ENCODE measurements at places on chromosomes 4 and X.
A peak's percentile ranks its signal among the peaks of the same experiment; 100 is the strongest.

DNA sequence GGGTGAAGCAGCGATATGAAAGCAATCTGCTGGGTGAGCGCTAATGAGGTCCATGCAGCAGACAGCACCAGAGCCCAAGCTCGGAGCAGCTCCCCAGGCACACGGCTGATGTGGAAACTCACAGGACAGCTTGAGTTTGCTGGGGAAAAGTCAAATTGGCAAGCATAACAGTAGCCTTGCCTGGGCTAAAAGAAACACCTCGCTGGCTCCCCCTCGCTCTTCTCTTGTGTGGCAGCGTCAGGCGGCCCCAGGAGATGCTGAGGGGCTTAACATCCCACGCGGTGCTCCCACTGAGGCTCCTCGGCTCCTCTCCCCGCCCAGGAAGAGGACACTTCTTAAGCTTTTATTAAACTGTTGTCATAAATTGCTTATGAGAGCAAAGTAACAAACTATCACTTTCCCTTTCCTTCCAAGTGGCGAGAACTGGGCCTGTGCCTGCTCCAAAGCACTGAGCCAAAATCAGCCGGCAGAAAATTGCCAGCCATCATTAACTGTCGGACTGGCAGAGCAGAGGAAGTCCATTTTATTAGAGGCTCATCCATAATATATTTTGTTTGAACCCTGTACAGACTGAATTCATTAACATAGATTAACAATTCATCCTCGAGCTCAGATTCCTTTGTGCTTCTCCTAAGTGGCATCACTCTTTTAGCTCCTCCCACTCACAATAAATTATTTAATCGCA lies 111.4 kb downstream of the TSPAN5 start:
- H3K4me1 ChIP-seq = no peaks in the 10 kb centered on the region
- H3K36me3 ChIP-seq = no peaks in the 10 kb centered on the region
- no peak for DNase-seq
- peak overlapping the region; percentile 47 for H3K27ac ChIP-seq

DNA sequence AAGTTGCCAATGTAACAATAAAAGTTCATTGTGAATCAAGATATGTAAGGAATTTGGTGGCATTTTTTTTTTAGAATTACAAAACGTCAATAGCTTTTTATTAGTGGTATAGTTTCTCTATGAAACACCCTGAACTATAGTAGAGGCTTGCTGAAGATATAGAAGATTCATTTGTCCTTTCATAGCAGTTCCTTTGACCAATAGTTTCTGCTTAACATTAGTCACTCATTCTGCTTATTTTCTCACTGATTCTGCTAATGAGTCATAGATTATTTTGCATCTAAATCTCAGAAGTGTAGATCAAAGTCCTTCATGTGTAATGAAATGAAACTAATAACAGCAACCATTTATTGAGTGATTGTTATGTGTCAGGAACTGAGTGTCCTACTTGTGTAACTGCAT lies 205.0 kb upstream of the TET2 start:
- H3K27me3 ChIP-seq = peaks cover 20% of the 10 kb centered on the region
- H3K4me3 ChIP-seq = no peak overlapping the region
- H3K27ac ChIP-seq = no peak overlapping the region
- DNase-seq = no peak

DNA sequence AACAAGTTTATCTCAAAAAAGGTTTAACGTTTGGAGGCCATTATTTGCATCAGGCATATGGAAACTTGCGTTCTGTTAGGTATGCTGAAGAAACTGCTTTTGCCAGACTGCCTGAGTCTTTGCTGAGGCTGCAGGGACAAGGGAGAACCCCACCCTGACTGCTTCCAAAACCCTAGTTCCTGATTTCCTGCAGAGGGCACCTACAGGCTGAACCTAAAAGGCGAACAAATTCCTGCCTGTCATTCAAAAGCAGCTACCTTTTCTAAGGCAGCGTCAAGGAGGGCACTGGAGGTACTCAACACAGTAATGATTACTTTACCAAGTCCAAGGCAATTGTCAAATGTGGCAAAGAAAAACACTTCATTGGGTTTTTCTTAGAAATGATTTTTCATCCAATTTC lies 578 bp upstream of the CORIN start:
- no peaks in the 10 kb centered on the region for H3K27me3 ChIP-seq
- no peaks in the 10 kb centered on the region for H3K4me1 ChIP-seq
- H3K36me3 ChIP-seq = peaks cover 23% of the 10 kb centered on the region
- no peak overlapping the region for H3K27ac ChIP-seq
- no peak overlapping the region for H3K4me3 ChIP-seq

DNA sequence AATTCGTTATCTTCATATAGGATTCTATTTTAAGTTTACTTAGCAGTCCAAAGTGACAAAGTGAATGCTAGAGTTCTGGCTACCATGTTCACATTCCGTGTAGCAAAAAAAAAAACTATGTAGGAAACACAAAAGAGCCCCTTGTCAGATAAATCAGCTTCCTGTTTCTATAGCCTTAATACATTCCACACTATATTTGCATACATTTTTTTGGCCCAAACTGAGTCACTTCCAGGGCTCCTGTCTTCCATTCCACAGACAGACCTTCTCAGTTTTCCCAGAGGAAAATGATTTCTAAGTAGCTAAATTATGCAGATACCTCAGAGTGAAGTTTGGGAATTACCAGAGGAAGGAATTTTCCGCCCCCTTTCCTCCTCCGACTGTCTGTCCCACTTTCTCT lies 841.9 kb upstream of the HS3ST1 start:
- H3K27ac ChIP-seq = no peak overlapping the region
- no peak for DNase-seq
- H3K36me3 ChIP-seq = no peaks in the 10 kb centered on the region
- H3K4me3 ChIP-seq = no peak overlapping the region
- H3K4me1 ChIP-seq = no peaks in the 10 kb centered on the region
- H3K27me3 ChIP-seq = no peaks in the 10 kb centered on the region

DNA sequence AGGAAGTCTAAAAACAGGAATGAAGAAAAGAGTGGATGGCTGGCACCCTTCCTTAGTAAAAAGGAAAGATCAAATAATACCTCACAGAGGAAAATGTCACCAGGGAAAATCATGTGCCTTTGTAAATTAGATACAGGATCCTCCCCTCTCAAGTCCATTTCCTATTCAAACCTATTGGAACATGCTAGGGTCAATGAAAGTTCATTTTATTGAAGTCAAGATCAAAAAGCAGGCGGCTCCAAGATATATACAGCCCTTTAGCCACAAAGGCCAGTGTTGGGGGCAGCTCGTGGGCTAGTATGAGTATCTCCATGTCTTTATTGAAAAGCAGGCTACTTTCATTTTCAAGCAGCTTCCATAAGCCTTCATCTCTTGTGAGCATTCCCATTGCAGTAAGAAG lies 141.1 kb downstream of the QDPR start:
- H3K36me3 ChIP-seq = no peaks in the 10 kb centered on the region
- no peak overlapping the region for H3K4me3 ChIP-seq
- no peak overlapping the region for H3K27ac ChIP-seq
- H3K27me3 ChIP-seq = no peaks in the 10 kb centered on the region
- no peak for DNase-seq

GRCh38 chr4:147610686-147611085 lies 6.5 kb upstream of the TMEM184C start:
- no peaks in the 10 kb centered on the region for H3K4me1 ChIP-seq
- H3K4me3 ChIP-seq = no peak overlapping the region
- no peaks in the 10 kb centered on the region for H3K36me3 ChIP-seq
- H3K27ac ChIP-seq = no peak overlapping the region
- no peak for DNase-seq

- H3K27me3 ChIP-seq = no peaks in the 10 kb centered on the region
- no peaks in the 10 kb centered on the region for H3K4me1 ChIP-seq
- no peaks in the 10 kb centered on the region for H3K36me3 ChIP-seq
- H3K4me3 ChIP-seq = no peak overlapping the region
Observed at GRCh38 chrX:64195862-64196261, 9.6 kb downstream of the AMER1 start.

- no peaks in the 10 kb centered on the region for H3K36me3 ChIP-seq
- H3K4me1 ChIP-seq = peaks cover 10% of the 10 kb centered on the region
- H3K4me3 ChIP-seq = no peak overlapping the region
Observed at GRCh38 chr4:98618680-98619079, 39.7 kb downstream of the TSPAN5 start.

DNA sequence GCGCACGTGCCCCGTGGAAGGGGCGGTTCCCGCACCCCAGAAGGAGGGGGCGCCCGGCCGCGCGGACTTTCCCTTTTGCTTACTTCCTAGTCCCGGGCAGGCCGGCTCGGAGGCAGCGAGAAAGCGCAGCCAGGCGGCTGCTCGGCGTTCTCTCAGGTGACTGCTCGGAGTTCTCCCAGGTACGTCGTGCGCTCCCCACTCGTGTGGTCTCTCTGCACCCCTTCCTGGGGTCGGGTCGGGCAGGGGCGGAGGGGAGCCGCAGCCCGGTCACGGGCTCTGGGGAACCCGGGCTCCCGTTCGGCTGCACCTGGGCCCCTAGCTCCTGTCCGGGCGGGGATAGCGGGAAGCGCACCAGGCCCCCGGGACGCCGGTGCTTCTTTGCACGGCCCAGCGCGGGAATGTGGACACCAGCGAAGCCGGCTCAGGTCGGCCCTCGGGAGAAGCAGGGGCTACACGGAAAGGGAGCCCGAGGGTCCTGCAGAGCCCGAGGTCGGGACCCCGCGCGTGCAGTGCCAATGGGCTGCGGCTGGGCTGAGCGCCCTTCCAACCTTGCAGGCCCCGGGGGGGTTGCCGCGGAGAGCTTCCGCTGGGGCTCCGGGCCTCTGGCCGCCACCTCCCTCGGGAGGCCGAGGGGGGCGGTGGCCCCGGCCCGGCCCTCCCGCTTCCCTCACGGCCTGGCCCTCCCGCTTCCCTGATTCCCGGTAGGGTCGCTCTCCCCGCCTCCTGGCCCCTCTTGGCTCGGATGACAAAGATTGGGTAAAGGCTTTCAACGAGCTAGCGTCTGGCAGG lies at the start of gene TLR2:
TSS of gene TLR2 (plus strand) at position 99 of the 789 bp plus-strand sequence. CDS start 18,628 bp downstream, outside the sequence.
- H3K4me3 ChIP-seq = peak within 1 kb of the TSS; percentile 77
- H3K36me3 ChIP-seq = no peaks in the 10 kb centered on the region
- H3K27ac ChIP-seq = no peak within 1 kb of the TSS
- H3K27me3 ChIP-seq = peaks cover 48% of the 10 kb centered on the region

DNA sequence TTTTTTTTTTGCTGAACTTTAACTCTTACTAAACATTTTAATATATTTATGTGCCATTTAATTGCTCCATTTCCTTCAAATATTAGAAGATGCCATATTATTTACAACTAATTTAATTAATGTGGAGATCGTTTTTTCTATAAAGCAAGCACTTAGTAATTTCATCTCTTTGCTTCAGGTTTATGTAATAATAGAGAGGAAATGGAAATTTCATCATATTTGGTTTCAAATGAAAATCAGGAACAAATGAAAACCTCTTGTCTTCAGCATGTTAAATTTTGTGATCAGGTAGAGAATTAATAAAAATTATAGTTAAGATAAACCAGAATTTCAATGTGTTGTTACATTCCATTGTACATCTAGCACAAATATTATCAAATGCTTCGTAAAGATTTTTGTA lies 120.1 kb downstream of the SYNPO2 start:
- no peak overlapping the region for H3K27ac ChIP-seq
- no peaks in the 10 kb centered on the region for H3K4me1 ChIP-seq
- H3K27me3 ChIP-seq = no peaks in the 10 kb centered on the region
- H3K4me3 ChIP-seq = no peak overlapping the region

GRCh38 chrX:45771560-45772340 lies 571.1 kb upstream of the DIPK2B start:
- no peaks in the 10 kb centered on the region for H3K27me3 ChIP-seq
- H3K27ac ChIP-seq = no peak overlapping the region
- no peak for DNase-seq
- peaks cover 9% of the 10 kb centered on the region for H3K36me3 ChIP-seq
- H3K4me3 ChIP-seq = no peak overlapping the region

- no peak overlapping the region for H3K27ac ChIP-seq
- no peak overlapping the region for H3K4me3 ChIP-seq
- H3K27me3 ChIP-seq = no peaks in the 10 kb centered on the region
- DNase-seq = peak; percentile 45
- no peaks in the 10 kb centered on the region for H3K36me3 ChIP-seq
Observed at GRCh38 chr4:64799751-64800150, 390.5 kb upstream of the TECRL start.

- no peak overlapping the region for H3K4me3 ChIP-seq
- no peaks in the 10 kb centered on the region for H3K4me1 ChIP-seq
- no peak overlapping the region for H3K27ac ChIP-seq
- no peaks in the 10 kb centered on the region for H3K27me3 ChIP-seq
- no peaks in the 10 kb centered on the region for H3K36me3 ChIP-seq
Observed at GRCh38 chr4:47334652-47335051, 128.8 kb downstream of the COMMD8 start.

DNA sequence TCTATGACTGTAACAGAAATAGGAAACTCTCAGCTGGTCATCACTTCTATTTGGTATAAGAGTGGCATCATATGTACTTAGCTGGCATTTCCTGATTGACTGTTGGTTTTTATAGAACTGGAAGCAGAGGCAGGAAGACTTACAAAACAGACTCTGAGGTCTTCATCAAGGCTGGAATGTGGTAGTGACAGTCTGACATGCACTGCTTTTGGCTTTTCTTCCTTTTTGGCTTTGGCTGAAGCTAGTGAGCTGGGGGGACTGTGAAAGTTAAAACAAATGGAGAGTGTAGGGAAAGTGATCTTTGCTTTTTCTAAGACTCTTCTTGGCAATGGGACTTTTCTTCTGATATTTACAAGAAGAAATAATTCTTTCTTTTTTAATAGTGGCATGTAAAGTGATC lies 121.1 kb upstream of the SLC4A4 start:
- peaks cover 19% of the 10 kb centered on the region for H3K27me3 ChIP-seq
- DNase-seq = no peak
- H3K4me3 ChIP-seq = no peak overlapping the region
- no peaks in the 10 kb centered on the region for H3K36me3 ChIP-seq
- no peak overlapping the region for H3K27ac ChIP-seq

- H3K4me1 ChIP-seq = no peaks in the 10 kb centered on the region
- no peak overlapping the region for H3K27ac ChIP-seq
- no peaks in the 10 kb centered on the region for H3K27me3 ChIP-seq
- H3K36me3 ChIP-seq = no peaks in the 10 kb centered on the region
Observed at GRCh38 chrX:98962996-98963395, 1447.1 kb downstream of the PCDH19 start.

DNA sequence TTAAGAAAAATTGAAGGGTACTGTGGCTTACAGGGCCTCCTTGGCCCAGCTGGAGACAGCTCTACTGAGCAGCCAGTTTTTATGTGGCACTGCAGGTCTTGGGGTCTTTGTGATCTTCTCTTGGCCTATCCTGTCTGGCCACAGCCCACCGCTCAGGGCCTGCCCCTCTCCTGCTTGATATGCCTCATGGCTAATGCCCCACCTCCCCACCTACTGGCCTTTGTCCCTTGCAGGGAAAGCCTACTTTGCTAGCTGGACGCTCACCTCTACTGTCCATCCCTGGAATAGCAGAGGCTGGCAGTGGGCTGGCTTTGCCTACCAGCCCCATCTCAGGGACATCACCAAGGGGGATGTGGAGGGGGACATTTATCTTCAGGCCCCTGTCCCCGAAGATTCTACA lies 134.1 kb downstream of the PJA1 start:
- H3K27me3 ChIP-seq = no peaks in the 10 kb centered on the region
- H3K27ac ChIP-seq = no peak overlapping the region
- peak; percentile 75 for DNase-seq
- no peak overlapping the region for H3K4me3 ChIP-seq
